Epithelial cell of proximal tubule (primary cell): ENCODE measurements at places on chromosomes 7 and 10. TPM values are rescaled to one million over a fixed set of nuclear protein-coding genes. Genes with fewer than 3 reads are reported as not detected.

DNA sequence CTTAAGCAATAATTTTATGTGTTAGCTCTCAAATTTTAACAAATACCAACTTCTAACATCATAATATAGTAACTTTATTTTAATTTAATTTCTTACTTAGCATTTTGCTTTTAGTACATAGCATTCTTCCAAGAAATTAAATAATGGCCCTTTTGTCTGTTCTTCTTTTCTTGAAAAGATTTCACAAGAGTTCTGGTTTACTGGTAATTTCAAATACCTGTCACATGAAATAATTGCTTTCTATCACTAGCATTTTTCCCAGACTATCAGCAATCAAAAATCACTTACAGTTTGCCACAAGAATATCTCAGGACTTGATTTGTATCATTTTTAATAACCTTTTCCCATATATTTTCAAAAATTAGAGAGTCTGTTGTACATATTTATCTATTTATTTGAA lies 193.0 kb downstream of the CACNA2D1 start:
- no peak for DNase-seq

DOCK4 gene
- 10.0 and 10.6 TPM in 2 replicates for total RNA-seq

SORBS1 gene
- total RNA-seq, result 7.0 and 8.5 TPM in 2 replicates

- DNase-seq, result no peak
These were observed 123.6 kb downstream of the CXCL12 start for GRCh38 chr10:44261296-44261695.

- DNase-seq, result no peak
These were observed 83.6 kb downstream of the HTR5A start for GRCh38 chr7:155153676-155154075.

ANKRD7 gene
- total RNA-seq, result 0.69 and 1.5 TPM in 2 replicates

DNA sequence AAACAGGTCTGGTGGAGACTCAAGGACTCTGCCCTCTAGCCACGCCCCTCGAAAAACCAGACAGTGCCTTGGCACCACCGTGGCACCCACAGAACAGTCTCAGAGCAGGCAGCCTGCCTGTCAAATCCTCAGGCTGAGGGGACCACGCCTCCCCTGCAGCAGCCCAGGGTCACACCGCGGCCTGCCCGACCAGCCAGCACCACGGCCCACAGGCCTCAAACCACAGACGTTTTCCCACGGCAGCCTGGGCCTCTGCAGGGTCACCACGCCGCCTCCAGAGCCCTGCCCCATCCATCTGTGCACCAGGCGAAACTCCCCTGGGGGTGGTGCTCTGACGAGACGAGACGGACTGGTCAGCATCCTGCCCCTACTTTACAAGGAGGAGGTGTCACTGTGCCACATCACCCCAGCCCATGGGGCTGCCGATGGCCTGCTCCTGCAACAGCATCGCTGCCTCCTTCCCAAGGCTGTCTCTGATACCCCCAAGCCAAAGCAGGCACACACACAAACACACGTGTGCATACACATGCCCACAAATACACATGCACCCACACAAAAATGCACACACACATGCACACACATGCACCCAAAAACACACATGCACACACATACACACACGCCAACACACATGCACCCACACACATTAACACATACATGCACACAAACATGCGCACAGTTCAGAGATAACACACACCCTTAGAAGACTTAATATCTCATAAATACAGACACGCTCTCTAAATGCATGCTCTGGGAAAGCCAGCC lies 24.6 kb downstream of the PAPOLB start:
- DNase-seq, result no peak

HGF gene
- total RNA-seq, result not detected in 2 replicates

GRCh38 chr7:6642861-6643640 lies 5.9 kb downstream of the ZNF316 start:
- DNase-seq, result no peak

DNA sequence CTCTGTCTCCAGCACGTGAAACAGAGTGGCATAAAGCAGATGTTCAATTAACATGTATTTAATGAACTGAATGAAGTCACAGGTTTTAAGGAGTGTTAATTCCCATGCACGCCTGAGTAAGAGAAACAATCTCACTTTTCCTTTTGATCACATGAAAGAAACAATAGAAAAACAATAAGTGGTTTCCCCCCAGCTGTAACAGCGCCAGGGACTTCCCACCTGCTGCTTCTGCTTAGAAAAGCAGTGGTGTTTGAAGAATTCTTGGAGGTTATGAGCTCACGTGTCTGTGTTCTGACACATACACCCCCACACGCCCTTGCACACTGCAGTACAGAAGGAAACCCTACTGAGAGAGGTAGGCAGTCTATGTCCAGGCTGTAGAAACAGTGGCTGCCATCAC lies 51.3 kb upstream of the FRMD4A start:
- peak; percentile 82 for DNase-seq

GRCh38 chr7:30678805-30679204 lies 3.5 kb downstream of the CRHR2 start:
- DNase-seq, result no peak

DNA sequence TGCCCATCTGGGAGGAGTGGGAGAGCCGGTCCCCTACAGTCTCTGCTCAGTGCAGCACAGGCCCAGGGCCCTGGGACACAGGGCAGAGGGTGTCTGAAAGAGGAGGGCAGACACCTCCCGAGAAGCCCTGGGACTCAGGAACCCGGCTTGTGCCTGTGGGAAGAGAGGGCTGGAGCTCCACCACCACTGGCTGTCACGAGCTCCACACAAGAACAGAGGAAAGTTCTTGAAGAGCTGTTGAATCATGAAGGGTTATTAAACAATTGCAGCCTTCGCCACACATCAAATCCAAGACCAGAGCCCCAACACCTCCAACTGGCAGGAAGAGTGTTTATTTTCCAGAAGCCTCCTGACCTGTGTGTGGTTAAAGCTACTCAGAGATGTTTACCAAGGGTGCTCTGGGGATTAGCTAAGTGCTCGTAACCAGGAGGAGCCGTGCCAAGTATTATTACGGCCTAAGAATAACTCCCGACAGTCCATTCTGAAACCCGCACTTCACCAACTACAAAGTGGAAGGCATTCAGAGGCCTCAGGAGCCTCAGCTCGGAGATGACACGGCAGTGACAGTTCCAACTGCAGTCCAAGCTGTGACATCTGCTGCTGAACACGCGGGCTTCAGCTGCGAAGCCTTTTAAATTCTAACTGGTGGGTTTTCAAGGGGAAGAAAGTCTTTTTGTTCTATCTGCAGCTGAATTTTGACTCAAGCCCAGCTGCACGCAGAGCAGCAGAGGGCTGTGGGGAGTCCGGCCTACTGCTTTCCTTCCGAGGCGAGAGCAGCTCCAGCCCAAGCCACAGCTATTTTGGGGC lies 75.1 kb downstream of the MAD1L1 start:
- no peak for DNase-seq

DNA sequence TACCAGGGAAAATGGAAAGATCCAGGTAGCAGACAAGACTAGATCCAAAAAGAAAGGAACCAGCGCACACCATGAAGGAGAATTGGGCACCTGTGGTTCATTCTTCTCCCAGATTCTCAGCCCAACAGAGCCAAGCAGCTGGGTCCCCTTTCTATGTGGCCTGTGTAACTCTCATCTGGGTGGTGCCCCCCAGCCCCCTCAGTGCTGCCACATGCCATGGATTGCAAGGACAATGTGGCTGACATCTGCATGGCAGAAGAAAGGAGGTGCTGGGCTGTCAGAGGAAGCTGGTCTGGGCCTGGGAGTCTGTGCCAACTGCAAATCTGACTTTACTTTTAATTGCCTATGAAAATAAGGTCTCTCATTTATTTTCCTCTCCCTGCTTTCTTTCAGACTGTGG lies 21.4 kb downstream of the PRSS2 start:
- no peak for DNase-seq

IFIT1B gene
- total RNA-seq, result 0.36 TPM in 1 of 2 replicates, not detected in the other

HOXA5 gene
- 20.1 and 47.6 TPM in 2 replicates for total RNA-seq

DNA sequence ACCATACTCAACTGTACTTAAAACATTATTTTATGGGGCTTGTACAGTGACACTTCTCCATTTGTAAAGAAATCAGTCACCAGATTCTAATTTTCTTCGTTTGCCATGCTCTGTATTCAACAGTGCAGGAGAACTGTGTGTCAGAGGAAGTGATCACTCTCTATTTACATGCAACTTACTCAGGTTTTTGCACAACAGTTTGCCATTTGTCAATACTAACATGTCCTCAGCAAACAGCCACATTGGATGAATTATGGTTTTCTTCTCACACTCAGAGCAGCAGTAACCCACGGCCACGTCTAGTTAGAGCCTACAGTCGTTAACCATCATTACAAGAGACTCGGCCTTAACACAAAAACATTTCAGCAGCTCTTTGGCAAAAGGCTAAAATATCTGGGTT lies 69.2 kb upstream of the SP4 start:
- no peak for DNase-seq

DNA sequence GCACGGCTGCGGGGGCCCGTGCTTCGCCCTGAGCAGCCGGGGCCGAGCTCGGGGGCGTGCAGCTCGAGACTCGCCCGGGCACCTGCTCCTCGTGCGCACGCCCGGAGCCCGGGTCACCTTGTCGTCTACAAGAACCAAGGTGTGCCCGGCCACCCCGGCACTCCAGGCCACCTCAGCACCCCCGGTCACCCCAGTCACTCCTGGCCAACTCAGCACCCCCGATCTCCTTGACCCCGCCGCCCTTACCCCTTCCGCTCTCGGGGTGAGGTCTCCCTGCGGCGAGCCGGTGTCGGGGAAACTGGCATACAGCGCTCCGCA lies 268 bp upstream of the IGFBP3 start:
- DNase-seq, result no peak
